Astrocyte of the spinal cord (primary cell): ENCODE measurements at places on chromosomes 2 and 18.

- DNase-seq = peak; percentile 31
Measured at GRCh38 chr2:138059487-138060300, 95.4 kb downstream of the HNMT start.

GRCh38 chr2:133166031-133166430 lies 402.2 kb downstream of the NCKAP5 start:
- DNase-seq = no peak

- no peak for DNase-seq
Measured at GRCh38 chr2:239724851-239725550, 300.1 kb downstream of the NDUFA10 start.

DNA sequence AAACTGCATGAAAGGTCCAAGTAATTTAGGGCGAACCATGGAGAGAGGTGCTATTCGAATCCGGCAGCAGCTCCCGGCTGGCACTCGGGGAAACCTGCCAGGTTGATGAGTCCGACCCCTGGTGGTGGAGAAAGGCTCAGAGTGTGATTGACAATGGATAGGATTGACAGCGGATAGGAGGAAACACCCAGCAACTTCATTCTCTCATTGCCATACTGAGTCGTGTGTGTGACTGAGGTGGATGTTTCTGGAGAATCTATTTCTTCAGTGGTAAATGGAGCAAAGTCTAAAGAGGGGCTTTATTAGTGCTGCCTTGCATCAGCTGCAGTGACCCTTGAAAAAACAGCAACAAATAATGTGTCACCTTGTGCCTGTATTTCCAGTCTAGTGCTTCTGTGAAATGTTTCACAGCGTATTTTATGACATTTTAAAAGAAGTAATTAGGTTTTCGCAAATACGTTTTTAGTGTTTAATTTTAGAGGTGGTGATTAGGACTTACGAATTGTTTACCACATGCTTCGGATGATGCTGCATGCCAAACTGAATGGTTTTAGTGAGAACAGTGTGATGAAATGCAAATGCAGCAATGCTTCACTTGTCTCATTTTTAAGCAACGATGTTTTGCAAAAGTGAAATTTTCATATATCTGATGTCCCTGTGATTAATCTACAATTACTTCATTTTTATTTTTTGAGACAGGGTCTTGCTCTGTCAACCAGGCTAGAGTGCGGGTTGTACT lies 102.0 kb downstream of the DCDC2C start:
- no peak for DNase-seq

DNA sequence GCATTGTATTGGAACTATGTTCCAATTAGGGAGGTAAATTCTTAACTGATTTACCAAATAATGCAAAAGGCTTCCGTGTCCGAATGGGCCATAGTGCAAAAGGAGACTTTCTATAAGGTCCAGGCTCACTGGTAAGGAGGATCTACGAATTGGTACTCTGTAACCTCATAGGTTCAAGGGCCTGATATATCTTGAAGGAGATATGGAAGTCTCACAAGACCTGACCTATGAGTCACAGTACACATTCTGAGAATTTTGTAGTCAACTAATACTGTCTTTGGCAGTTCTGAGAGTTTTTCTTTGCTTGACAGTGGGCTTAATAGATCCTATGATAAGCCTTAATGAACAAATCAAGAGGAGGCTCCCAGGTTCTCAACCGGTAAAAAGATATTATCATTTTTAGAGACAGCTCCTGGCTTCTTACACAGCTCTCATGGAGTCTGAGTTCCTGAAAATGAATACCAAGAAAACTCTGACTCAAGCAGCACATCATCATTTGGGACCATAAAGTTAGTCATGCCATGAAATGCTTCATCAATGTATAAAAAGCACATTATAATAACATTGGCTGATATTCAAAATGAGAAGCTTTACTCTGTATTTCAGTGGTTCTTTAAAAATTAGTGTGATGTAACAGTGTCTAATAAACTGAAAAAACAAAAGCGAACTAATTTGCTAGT lies 1275.2 kb upstream of the CRIM1 start:
- DNase-seq = peak; percentile 14

DNA sequence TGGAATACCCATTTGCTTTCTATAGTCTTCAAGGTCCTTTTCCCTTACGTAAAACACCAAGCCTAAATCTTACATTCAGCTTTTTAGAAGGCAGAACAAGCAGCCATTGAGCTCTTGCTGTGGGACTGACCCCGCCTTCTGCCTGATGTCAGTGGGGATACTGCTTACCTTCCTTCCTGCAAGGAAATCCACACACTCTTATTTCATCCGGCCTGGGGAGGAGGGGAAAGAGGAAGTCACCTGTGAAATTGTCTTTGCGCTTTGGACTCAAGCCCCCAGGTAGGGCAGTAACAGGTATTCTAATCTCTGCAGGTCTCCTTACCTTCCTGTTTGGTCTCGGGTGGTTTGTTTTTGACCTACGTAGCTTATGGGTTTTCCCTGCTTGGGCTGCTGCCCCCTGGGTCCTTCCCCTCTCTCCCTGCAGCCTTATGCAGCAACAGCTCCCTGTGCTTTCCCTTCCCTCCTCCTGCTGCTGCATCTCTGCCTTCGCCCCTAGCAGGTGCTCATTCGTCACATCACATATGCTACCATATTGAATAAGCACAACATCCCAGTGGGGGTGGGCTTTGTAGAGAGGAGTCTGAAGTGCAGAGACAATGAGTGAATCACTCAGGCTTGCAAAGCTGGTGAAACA lies 402.5 kb upstream of the TRIB2 start:
- no peak for DNase-seq

DNA sequence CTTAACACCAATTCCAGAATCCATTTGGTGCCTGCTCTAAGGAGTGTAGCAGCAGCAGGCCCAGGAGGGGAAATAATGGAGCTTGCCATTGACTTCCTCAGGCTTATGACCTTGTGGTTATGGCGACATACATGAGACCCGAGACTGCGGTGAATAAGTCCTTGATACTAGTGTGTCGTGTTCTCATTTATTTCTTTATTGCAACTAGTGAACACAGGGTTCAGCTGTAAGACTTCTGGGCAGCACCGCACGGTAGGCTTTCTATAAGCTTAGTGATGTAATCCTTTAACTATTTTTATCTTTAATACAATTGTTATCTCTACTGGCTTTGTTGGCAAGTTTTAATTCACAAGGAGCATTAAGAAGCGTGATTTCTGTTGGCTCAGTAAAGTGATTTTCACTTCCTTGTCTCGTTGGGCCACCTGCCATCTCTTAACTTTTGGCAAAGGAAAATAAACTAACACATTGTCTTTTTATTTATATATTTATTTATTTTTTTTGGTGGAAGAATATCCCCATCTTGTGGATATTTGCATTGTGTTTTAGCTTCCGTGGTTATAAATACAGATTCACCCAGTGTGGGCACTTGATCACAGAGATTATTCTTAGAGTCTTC lies 139.8 kb downstream of the LTBP1 start:
- peak; percentile 48 for DNase-seq

DNA sequence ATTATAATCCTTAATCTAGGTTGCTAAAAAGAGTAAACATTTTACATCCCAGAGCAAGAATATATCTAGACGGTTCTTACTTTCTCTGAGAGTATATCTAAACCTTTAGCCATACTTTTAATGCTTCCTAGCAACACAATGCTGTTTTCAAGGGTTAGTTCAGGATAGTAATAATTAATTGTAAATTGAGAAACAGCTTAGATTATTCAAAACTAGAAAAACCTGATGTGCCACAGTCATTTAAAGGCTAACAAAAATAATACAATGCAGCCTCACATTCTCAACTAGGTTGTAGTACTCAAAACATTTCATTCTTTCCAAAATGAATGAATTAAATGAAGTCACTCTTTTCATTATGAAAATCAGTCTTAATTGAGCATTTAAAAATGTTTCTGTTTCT lies 103.2 kb upstream of the OTX1 start:
- no peak for DNase-seq

- no peak for DNase-seq
Measured at GRCh38 chr2:18200771-18201170, 322.3 kb downstream of the KCNS3 start.

DNA sequence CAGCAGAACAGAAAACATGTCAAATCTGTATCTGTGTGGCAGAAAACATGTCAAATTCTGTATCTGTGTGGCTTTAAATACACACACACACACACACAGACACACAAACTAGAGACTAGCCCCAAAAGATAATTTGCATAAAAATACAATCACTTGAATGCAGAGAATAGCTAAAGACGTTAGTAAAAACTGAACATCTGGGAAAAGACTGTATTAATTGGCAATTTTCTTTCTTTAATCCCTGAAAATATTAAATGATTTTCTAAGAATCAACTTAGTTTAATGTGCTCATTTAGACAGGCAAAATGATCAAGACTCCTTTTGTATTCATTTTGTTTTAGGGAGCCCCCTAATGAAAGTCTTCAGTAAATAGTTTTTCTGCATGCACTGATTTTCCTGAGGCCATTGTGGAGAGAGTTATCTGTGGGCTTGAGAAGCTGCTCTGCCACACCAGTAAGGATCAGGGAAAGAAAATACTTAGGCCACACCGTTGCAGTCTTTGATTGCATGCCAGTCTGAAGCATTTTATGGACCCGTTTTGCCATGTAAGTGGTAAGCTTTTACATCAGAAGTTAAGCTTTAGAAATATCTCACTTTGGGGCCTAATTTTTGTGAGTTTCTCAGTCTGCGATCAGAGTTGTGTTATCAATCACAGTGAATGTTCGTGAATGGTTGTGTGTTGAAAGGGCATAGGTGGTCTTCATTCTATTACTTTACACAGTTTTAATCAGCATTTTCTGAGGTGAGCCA lies 2.2 kb downstream of the SPATS2L start:
- peak; percentile 65 for DNase-seq

GRCh38 chr18:4040391-4041092 lies 414.6 kb downstream of the DLGAP1 start:
- no peak for DNase-seq

- DNase-seq = no peak
Measured at GRCh38 chr18:34676816-34677574, 33.1 kb upstream of the DTNA start.

DNA sequence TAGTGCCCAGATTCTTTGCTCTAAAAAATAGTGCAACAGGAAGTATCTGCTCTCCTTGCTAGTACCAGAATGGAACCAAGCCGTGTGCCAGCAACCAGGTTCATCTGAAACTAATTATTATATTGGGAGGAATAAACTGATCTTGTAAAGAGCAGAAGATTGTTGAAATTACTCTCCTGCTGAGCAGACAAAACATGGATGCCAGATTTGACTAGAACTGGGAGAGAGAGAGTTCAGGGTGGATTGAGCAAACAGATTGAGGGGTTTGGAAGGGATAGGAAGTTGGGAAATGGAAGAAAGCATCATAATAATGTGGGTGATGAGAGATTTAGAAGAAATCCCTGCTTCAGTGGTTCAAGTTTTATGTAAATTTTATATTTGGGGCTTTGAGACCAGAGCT lies 160.1 kb upstream of the RASGRP3 start:
- no peak for DNase-seq

GRCh38 chr18:67876871-67877270 lies 360.4 kb upstream of the DSEL start:
- no peak for DNase-seq

DNA sequence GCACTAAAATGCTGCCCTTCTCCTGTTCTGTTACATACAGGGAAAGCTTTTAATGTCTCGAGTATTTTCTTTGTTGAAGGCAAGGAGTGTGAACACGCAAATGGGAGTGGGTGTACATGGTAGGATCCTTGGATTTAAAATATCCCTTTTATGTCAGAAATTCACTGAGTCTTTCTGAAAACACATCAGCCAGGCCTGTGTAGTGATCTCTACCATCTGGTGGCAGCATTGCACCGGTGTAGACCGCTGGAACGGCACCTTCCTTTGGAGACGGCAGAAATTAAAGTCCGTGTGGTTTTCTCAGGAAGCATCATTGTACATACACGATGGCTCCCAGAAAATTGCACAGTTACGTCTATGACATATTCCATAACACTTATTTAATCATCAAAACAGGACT lies 515.8 kb downstream of the GALR1 start:
- DNase-seq = peak; percentile 2

DNA sequence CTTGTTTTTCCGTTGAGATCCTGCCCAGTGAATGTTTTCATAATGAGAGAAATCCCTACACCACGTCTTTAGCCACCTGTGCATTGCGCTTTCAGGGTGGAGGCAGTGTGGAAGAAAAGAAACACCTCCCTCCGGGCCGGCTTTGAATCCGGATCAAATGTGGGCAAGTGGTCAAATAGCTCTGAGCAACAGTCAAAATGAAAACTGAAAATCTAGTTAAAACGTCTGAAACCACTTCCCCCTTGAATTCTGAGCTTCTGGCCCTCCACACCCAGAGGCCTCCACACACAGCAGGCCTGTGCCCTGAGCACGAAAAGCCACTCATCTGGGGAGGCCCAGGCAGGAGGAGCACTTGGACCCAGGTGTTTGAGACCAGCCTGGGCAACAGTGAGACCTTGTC lies 263.6 kb upstream of the SALL3 start:
- DNase-seq = no peak

DNA sequence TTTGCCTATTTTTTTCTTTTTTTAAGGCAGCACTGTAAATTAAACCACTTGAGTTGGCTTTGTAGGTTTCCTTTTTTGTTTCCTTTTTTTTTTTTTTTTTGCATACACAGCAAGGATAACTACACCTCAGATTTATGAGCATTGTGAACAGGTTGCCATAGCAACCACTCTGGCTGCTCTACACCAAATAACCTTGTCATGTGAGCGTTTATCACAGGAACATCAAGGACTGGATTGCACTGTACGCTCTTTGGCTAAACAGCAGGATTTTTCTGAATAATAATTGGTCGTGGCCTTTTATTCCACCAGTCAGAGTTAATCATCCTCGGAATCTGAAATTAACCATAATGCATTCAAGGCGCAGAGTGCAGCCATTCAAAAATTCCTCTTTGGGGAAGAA lies 199.1 kb upstream of the SLC14A2 start:
- DNase-seq = peak; percentile 19

- peak; percentile 85 for DNase-seq
Measured at GRCh38 chr2:5250482-5250881, 441.7 kb upstream of the SOX11 start.

- DNase-seq = no peak
Measured at GRCh38 chr2:231525248-231526163, 4.7 kb downstream of the NMUR1 start.

GRCh38 chr2:32375228-32375892 lies 18.5 kb downstream of the BIRC6 start:
- DNase-seq = no peak

DNA sequence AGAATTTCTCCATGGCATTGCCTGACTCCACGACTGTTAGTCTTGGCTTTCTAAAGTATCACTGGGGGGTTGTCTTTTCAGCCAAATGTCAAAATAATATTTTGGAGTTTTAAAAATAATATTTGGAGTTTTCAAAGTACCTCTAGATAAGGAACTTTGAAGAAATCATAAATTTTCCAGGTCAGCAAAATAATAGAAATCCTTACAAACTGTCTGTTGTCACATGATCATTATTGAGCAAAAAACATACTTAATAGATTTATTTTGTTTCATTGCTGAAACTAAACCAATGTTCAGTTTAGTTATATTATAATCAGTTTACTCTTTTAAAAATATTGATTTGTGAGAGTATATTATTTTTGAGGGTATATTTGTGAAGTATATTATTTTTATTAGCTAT lies 85.7 kb downstream of the APLF start:
- DNase-seq = no peak
